ENCODE measurements at places on chromosomes 3 and 15. TPM values are rescaled to one million over a fixed set of nuclear protein-coding genes. Genes with fewer than 3 reads are reported as not detected.

DNA sequence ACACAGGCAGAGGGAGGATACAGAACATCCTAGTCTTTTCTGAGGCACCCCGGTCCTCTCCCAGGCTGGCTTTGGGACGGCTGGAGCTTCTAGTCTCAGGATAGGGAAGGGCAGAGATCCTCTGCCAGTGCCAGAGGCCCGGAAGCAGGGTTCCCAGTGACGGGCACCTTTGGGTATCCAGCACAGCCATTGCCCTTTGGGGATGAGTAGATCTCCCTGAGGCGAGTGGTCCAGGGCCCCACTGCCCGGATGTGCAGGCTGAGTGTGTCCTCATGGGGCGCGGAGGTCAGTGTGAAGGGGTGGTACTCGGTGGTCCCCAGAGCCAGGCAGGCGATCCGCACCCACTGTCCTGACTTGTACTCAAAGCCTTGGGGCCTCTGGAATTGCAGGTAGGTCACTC lies 18.3 kb downstream of the DUOX2 start:
- H3K27ac ChIP-seq, result no peak overlapping the region
- H3K4me3 ChIP-seq, result no peak overlapping the region
- no peaks in the 10 kb centered on the region for H3K4me1 ChIP-seq

MASP1 gene
- not detected for total RNA-seq

DNA sequence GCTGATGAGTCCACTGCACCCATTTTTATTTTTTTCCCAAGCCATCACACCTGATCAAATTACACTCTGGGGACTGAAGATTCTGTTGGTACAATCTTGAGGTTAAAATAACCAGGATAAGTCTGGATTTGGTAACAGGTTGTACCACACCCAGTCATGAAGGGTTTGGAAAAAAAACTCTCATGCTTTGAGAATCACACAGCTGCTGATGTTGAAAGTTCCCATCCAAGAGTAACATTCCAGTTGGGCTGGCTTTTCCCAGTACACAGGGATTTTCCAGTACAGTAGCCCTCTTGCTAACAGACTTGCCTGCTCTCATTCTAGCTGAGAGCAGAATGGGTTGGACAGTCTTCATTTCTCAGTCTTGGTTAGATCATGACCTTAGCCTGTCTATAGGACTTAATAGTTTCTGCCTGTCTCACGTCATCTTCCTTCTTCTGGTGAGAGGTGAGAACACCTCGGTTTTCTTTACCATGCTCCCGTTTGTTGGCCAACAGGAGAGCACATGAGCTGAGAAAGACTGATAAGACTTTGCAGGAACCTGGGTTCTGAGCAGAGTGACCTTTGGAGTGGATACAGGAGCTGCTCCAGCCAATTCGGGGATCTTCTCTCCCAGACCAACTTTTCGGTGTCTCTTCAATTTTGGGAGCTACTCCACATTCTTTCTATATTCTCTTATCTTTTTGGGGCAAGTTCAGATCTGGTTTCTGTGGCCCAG lies 300.1 kb upstream of the LYSMD4 start:
- H3K4me3 ChIP-seq, result no peak overlapping the region
- no peak for DNase-seq
- no peaks in the 10 kb centered on the region for H3K36me3 ChIP-seq
- H3K27ac ChIP-seq, result no peak overlapping the region

- DNase-seq, result no peak
- no peaks in the 10 kb centered on the region for H3K27me3 ChIP-seq
- H3K27ac ChIP-seq, result no peak overlapping the region
- no peaks in the 10 kb centered on the region for H3K36me3 ChIP-seq
- no peaks in the 10 kb centered on the region for H3K4me1 ChIP-seq
- H3K4me3 ChIP-seq, result no peak overlapping the region
These were observed 20.5 kb upstream of the CCDC54 start for GRCh38 chr3:107356706-107357105.

- H3K4me3 ChIP-seq, result no peak overlapping the region
- peak overlapping the region; percentile 10 for H3K27ac ChIP-seq
- no peaks in the 10 kb centered on the region for H3K36me3 ChIP-seq
These were observed 48.8 kb downstream of the PDE8A start for GRCh38 chr15:85030301-85030929.

DNA sequence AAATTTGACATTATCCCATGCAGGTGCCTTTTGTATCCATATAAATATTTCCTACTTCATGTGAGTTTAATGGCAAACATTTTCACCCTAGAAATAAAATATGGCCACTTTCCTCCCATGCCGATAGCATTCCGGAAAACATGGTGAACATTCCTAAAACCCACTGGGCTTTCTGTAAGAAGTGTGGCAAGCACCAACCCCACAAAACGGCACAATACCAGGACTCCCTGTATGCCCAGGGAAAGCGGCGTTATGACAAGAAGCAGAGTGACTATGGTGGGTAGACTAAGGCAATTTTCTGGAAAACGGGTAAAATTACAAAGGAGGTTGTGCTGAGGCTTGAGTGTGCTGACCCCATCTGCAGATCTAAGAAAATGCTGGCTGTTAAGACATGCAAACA lies 7.6 kb downstream of the ANXA2 start:
- peaks cover 50% of the 10 kb centered on the region for H3K36me3 ChIP-seq
- H3K27me3 ChIP-seq, result no peaks in the 10 kb centered on the region
- peaks cover 71% of the 10 kb centered on the region for H3K4me1 ChIP-seq
- peak overlapping the region; percentile 51 for H3K27ac ChIP-seq
- DNase-seq, result no peak
- no peak overlapping the region for H3K4me3 ChIP-seq

DNA sequence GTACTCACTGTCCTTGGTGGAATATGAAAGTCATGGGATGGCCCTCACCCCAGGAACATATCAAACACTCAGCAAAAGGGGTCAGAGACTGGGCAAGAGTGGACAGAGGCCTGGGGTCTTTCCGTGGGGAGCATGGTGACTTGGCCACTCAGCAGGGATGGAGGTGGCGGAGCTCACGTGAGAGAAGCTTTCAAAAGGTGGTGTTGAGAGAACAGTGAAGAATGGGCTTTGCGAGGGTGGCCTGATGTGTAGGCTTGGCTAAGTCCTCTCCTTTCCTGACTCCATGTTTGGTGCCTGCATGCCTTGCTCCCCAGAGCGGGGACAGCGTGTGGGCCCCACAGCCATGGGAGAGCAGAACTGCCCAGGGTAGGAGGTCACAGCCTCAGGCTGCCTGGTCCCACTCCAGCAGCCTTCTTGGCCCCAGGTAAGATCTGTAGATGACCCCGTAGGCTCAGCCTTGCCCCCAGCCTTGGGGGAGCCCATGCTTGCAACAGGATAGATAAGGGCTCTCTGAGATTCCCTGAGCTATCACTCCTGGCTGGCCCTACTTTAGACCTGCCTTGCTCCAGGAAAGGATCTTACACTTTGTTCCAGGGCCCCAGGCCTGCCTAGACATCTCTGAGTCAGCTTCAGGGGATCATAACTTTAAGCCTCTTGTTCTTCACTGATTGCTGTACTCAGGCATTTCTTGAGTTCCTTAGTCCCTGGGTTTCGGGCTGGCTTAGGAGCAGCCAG lies 17.0 kb downstream of the RPLP1 start:
- H3K4me1 ChIP-seq, result peaks cover 22% of the 10 kb centered on the region
- no peaks in the 10 kb centered on the region for H3K36me3 ChIP-seq
- no peak for DNase-seq
- peaks cover 23% of the 10 kb centered on the region for H3K27me3 ChIP-seq
- peak overlapping the region; percentile 79 for H3K27ac ChIP-seq

ACOX2 gene
- total RNA-seq, result not detected

DNA sequence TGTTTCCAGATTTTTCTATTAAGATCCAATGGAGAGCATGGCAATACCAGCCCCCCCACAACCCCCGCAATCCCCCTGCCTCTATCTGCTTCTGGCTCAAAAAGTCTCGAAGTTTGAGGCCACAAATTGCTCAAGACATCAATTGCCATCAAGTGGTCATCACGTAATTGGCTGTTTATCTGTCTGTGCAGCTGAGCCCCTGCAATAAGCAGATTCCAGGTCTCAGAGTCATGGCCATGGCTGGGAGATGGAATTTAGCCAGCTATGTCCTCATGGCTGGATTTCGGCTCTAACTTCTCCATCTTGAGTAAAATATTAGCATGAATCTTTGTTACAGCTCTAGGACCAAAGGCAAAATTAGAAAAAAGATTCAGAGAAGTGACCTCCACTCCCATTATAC lies 22.7 kb downstream of the SSUH2 start:
- no peak for DNase-seq
- H3K27ac ChIP-seq, result no peak overlapping the region
- no peak overlapping the region for H3K4me3 ChIP-seq
- H3K36me3 ChIP-seq, result no peaks in the 10 kb centered on the region

PIK3R4 gene
- total RNA-seq, result 34.7 TPM

DNA sequence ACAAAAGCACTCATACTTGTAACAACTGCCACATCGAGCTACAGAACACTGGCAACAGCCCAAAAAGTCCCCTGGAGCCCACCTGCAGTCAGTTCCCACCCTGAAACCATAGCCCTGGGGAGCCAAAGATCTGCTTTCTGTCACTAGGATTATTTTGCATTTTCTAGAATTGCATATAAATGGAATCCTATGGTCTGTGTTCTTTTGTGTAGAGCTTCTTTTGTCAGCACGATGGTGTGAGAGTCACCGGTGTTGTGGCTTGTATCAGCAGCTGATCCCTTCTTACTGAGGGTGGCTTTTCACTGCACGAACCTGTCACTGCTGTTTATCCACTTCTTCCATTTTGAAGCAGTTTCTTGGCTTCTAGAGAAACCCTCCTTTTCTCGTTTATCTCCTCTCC lies 60.1 kb upstream of the PRR23E start:
- H3K36me3 ChIP-seq, result no peaks in the 10 kb centered on the region
- H3K27ac ChIP-seq, result no peak overlapping the region
- peaks cover 27% of the 10 kb centered on the region for H3K27me3 ChIP-seq
- no peak overlapping the region for H3K4me3 ChIP-seq

SERPINI2 gene
- not detected for total RNA-seq

GPR62 gene
- total RNA-seq, result not detected

All from activated CD4-positive, alpha-beta T cell treated with anti-CD3 and anti-CD28 coated beads, Interleukin-2, amount 10 ng/mL, durations not matched to agents 24 days and 14 days (primary cell).